Mucosa of descending colon (tissue), 3 donors: ENCODE measurements at places on chromosomes 16 and 17.

GRCh38 chr17:77543801-77544200 lies 403.0 kb downstream of the SEC14L1 start:
- peak; percentile 66 for DNase-seq

- DNase-seq, result peak; percentile 78
Measured at GRCh38 chr17:77280304-77281121, 139.7 kb downstream of the SEC14L1 start.

DNA sequence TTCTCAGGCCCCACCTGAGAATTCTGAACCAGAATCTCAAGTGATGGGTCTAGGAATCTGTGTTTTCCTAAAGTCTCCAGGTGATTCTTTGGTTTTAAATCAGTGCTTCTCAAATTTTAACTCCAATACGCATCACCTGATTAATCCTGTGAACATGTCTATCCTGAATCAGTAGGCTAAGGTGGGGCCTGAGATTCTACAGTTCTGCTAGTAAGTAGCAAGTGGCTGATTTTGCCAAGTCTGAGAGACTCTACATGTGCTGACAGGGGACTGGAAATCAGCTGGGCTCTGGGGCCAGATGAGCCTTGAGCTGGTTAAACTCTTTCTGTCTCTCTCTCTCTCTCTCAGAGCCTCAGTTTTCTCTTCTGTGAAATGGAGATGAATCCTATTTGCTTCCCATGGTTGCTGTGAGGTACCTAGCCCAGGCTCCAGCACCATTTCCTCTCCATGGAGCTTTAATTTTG lies 9.0 kb downstream of the CCR7 start:
- no peak for DNase-seq

DNA sequence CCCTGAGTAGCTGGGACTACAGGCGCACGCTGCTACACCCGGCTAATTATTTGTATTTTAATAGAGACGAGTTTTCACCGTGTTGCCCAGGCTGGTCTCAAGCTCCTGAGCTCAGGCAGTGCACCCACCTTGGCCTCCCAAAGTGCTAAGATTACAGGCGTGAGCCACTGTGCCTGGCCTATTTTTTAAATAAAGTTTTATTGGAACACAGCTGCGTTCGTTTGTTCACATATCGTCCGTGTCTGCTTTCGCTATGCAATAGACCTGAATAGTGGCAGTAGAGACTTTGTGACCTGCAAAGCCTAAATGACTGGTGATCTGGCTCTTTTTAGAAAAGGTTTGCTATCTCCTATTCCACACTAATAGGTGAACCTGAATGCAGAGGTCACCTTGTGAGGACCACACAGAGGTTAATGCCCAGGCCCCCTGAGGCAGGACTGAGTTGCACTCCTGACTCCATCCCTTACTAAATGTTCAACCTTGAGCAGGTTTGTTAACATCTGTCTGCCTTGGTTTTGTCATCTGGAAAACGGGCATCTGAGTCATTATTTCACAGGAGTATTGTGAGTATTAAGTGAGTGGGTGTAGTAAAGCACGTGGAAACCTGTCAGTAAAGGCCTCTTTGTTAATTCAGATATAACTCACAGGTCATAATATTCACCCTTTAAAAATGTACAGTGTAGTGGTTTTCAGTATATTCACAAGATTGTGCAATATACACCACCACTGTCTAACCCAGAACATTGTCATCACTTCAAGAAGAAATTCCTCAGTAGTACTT lies 157.5 kb upstream of the CACNG5 start:
- DNase-seq, result no peak

GRCh38 chr16:46801428-46802049 lies 29.4 kb downstream of the C16orf87 start:
- no peak for DNase-seq

GRCh38 chr16:31083081-31083480 lies 5.7 kb downstream of the PRSS53 start:
- DNase-seq, result no peak

DNA sequence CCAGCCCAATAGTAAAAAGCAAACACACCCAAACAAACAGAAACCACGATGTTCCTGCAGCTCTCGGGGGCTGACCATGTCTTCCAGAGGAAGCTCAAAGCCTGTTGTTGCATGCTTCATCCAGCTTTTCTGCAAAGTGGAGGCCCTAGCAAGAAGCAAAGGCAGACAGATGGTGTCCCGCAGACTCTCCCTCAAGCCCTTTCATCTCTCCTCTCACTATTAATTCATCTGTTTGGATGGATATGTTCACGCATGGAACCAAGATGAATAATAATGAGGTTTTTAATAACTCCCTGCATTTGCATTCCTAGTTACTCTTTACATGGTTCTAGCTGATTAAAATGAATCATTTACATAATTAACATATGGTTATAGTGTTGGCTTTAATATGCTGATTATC lies 36.6 kb downstream of the RBFOX1 start:
- no peak for DNase-seq

DNA sequence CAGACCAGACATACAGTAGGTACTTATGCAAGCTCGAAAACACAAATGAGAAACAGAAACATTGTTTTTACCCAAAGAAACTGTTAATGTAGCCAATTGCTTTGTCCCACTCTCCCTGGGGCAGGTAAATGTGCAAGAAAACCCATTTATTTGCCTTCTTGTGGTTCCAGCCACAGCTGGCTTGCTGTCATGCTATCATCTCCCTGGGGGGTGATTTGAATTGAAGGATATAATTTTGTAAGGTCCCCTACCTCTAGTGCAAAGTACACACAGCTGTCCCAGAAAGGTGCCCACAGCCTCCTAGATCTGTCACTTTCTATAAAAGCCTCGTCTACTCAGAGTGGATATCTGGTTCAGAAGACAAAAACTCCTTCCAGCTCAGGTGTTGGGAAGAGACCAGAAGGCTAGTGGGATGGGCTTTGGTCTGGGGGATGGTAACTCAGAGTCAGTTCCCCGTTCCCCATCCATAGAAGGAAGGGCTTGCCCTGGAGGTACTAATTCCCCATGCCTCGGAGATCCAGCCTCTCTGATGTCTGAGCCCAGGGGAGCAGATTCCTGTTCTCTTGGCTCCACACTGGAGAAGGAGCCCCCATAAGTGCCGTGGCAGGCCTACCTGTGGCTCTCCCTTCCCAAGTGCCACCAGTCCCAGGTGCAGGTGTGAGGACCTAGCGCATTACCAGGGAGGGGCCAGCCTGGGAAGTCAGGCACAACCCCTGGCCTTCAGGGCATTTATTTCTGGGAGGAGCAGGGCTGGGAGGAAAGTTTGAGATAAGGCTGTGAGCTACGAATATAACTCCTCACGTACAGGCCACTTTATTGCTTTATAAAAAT lies 2.4 kb upstream of the PRR15L start:
- peak; percentile 88 for DNase-seq

- DNase-seq, result no peak
Measured at GRCh38 chr17:33779234-33779591, 475.9 kb upstream of the CCL2 start.

DNA sequence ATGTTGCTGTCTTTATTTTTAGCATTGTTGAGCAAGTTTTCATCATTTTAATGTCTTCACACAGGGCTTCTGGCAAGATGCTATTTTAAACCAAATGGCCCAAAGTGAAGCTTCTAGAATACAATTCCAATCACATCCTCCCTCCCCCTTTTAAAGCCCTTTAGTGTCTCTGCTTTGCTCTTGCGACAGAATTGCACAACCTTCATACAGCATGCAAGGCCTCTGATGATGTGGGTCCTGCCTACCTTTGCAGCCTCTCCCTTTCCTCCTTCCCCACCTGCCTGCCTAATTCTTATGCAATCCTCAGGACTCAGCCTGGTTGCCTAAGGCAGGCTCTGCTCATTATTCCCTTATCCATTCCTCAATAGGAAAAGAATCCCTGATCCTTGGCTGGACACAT lies 381.7 kb downstream of the SLC39A11 start:
- DNase-seq, result no peak

DNA sequence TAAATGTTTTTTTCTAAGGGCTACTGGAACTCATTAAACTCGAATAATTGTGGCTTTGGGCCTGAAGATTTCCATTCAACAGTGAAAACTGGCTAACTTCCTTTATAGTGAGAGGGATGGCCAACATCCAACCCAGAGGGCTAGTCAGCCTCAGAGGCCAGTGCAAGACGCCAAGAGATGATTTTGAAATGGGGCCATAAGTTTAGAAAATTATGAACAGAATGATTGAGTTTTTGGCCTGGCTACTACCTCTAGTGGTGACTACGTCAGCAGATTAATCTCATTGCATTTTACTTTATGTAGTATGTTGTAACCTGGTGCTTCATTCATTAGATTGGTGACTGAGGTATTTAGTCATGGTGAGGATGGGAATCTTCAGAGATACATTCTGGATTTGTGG lies 28.4 kb downstream of the HAPSTR1 start:
- DNase-seq, result no peak

DNA sequence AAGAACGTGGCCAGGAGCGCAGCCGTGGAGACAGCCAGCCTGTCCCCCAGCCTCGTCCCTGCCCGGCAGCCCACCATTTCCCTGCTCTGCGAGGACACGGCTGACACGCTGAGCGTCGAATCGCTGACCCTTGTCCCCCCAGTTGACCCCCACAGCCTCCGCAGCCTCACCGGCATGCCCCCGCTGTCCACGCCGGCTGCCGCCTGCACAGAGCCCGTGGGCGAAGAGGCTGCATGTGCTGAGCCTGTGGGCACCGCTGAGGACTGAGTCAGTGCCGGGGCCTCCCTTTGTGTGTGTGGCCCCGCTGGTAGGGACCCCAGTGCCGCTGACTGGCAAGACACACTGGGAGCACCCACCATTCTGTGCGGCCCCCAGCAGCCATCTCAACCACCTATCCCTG lies 77.6 kb downstream of the SOCS1 start:
- no peak for DNase-seq

DNA sequence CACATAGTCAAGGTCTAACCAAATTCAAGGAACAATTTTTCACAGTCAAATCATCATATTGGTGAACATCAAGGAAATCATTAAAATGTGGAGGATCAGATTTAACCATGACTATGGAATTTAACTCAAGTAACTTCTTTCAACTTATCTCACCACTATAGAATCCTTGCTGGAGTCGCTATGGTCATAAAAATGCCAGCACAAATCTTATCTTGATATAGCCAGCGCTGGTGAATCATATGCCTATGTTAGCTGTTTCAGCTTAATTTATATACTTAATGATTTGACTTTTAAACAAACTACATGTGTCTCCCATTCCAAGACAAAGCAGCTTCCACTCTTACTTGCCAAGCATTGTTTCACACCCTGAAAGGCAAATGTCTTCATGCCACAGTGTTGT lies 416.4 kb downstream of the CDH11 start:
- DNase-seq, result no peak

- DNase-seq, result no peak
Measured at GRCh38 chr17:51059781-51060180, 60.9 kb downstream of the SPAG9 start.

- peak; percentile 26 for DNase-seq
Measured at GRCh38 chr17:56593646-56594319, at the start of gene NOG. NOG (plus strand) TSS chr17:56593699; CDS start chr17:56594224, 525 bp downstream.
